ENCODE measurements at places on chromosomes 1 and 21.

GRCh38 chr21:34944015-34944755, 104.9 kb downstream of the RUNX1 start:
- DNase-seq = no peak

- DNase-seq = no peak
Measured at GRCh38 chr1:5839161-5839880, 152.9 kb downstream of the NPHP4 start.

GRCh38 chr1:55821234-55821633, 606.1 kb upstream of the USP24 start:
- DNase-seq = no peak

GRCh38 chr1:38818175-38818976, 41.2 kb downstream of the RRAGC start:
- peak; percentile 13 for DNase-seq

DNA sequence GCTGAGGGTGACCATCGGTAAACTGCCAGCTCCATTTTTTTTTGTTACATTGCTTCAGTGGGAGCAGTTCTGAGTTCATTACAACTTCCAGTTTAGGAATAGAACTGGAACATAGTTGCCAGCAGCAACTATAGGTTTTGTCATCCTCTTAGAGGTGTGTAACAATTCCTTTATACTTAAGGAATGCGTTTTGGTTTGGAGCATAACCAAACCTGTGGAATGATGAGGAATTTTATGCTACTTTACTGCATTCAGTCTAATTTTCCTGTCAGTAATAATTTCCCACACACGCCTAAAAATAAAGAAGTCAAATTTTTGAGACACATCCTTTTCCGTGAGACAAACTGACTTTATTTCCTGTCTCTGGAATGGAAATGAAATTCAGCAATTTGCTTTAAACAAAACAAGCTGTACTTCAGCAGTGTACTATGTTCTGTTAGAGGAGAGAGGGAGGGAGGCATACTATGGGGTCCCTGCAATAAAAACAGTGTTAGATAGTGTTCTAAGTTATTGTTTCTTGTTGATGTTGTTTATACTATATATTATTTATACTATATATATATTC, 4.8 kb upstream of the AMPD1 start:
- no peak for DNase-seq

GRCh38 chr1:219201656-219202055, 28.0 kb downstream of the LYPLAL1 start:
- no peak for DNase-seq

DNA sequence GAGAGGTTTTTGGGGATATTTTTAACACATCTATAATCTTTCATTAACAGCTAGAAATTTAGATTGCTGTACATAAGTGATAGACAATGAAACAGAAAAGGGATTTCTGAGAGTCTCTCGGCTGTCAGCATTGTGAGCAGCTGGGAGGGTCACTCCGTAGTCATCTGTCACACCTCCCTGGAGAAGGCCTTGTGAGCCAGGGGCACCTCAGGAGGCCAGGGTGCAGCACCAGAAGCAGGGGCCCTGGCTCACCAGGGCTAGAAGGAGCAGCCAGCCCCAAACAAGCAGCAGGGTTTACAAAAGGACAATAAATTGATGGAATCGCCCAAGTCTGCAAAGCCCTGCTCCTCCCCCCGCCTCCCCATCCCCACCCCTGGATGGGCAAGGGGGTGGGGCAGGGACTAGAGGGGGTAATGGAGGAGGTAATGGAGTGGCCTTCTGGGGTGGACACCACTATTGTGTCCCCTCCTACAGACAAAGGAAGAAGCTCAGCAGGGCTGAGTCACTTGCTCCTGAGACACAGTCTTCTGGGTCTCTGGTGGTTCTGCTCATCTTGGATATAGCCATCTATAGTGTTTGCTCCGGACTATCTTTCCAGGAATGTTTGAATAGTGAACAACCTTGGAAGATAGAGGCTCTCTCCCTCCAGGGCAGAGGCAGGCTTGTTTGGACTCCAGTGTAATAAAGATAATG, 263.4 kb downstream of the NPHP4 start:
- no peak for DNase-seq

DNA sequence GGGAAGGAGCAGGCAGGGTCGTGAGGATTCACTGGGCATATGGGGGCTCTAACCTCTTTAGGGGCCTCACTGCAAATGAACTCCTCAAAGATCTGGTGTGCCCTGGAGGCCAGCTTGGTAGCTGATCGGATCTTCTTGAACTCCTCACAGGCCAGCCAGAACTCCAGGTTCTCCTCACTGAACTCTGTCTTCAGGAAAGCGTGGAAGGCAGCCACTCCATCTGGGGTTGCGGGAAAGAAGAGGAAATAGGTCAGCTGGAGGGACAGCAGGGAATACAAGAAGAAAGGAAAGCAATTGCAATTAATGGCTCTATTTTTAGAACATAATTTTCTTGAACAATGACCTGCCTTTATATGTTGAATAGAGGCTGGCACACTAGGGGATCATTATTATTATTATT, 2.3 kb downstream of the RGS16 start:
- DNase-seq = no peak

GRCh38 chr1:230591678-230592077, 50.6 kb upstream of the COG2 start:
- no peak for DNase-seq

Measured in activated CD4-positive, alpha-beta T cell treated with anti-CD3 and anti-CD28 coated beads, Interleukin-2, amount 50 U/mL, for 24 hours (primary cell).